ENCODE measurements at places on chromosomes 2 and 18.

DNA sequence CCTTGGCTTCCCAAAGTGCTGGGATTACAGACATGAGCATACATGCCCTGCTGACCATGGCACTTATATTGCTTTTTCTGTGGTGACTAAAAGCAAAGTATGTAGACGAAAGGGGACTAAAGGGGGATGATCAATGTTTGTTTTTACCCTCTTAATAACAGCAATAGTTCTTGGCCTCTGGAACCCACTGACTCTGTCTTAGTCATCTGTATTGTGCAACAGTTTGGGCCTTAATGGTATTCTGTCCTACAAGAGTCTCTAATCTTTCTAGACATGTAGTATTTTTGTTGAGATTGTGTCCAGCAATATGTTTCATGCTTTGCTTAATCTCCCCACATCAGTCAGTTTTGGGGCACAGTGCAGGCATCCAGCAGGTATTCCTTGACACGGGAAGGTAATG is 359.9 kb upstream of the FANCL start:
- no peak for DNase-seq

DNA sequence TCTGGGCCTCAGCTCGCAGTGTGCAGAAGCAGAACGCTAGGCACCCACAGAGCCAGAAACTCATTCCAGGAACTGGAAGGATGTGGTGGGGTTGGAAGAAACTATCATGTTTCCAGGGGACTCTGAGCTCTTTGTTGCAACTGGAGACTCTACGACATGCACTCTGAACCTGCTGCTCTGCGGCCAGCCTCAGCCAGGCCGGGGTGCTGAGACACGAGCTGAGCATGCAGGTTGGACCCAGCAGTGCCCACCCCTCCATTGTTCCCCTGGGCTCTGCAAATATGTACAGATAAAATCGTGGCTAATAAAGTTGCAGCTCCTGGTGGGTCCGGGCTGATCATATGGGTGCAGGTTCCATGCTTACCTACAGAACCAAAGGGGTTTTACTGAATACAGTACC is 37.6 kb upstream of the ARL4C start:
- no peak for DNase-seq

DNA sequence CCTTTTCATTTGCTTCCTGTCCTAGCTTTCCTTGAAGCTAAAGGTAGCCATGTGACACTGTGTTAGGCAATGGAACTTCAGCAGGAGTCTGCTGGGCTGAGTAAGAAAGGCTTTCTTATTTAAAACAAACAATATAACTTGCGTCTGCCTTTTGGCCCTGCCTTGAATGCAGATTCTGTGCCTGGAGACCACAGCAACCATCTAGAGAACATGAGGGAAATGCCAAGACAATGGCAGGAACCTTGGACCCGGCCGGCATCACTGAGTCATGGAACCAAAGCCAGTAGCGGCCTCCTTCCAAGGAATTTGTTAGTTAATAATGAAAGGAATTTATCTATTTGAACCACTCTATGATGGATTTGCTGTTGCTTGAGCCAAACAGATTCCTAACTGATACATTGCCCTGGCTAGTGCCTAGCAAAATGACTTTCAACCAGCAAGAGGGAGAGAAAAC is 207.5 kb upstream of the EPHA4 start:
- DNase-seq = no peak

DNA sequence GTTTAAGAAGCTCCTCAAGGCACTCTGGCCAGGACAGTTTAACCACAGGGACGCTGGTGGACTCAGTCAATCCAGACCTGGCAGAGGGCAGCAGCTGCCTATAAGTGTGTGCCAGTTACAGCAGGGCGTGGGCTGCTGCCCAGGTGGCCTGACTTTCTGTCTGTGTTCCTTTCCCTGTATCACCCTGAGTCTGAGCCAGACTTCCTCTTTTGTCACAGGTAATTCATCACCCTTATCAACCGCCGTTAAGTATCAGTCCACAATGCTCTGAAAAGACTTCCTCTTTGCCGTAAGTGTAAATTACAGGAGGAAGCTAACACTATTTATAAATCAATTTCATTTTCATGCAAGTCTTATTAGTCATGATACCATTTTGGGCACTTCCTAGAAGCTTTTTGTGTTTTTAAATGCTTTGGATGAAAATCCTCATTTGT is 7.0 kb downstream of the LPIN1 start:
- no peak for DNase-seq

DNA sequence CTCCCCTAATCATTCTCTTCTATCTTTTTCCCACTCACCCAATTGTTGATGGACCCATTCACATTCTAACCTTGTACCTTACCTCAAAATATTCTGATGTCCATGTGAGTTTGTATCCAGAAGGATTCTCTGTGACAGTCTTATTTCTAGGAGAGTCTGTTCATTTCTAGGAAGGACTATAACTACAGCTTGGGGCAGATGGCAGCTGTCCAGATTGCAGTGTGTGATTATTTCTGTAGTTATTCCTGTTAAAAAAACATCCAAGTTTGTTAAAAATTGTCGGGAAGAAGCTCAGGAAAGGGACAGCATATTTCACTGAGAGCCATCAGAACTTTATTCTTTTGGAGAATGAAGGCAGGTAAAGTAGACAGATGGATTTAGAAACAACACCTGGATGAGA is 142.6 kb downstream of the RAPGEF4 start:
- no peak for DNase-seq

- DNase-seq = no peak
These were observed 117.1 kb upstream of the SP5 start for GRCh38 chr2:170598067-170598395.

- no peak for DNase-seq
These were observed 3.7 kb upstream of the TMEM214 start for GRCh38 chr2:27029051-27029450.

DNA sequence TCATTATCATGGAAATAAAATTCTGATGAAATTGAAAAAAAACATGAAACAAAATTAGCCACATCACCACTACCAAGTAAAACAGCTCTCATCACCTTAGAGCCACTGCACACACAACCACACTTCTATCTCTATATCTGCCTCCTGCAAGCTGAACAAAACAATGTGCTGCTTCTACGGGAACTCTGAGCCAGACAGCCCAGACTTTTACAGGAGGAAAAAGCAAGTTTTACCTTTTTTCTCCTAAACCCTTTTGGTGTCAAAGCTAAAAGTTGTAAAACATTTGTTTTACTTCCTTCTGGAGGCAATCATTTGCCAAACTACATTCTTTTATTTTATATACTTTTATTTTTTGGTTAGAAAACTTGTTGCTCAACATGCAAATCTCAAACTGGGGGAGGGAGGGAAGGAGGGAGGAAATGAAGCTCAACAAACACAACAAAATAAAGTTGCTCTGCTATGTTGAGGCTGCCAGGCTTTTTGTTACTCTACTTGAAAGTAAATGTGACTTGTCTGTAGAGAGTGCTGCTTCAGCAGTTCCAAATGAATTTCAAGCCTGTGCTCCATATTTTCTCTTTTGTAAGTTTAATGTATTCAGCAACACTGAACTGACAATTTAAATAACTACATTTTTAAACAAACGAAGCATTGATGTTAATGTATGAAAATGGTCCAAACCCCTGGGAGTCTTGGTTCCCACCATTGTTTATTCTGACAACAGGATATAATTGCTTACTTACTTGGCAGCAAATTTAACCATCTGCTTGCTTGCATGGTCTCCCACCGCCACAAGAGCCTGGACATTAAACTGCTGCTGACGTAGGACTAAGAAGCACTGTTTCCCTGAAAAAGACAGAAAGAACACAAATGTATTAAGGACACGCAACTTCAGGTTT is 24.5 kb downstream of the DARS1 start:
- no peak for DNase-seq

GRCh38 chr2:71120195-71120594 is 9.8 kb downstream of the MCEE start:
- DNase-seq = no peak

- no peak for DNase-seq
These were observed 214.5 kb downstream of the TMEM182 start for GRCh38 chr2:102975996-102976975.

- DNase-seq = no peak
These were observed 72.1 kb upstream of the CCBE1 start for GRCh38 chr18:59769129-59769865.

DNA sequence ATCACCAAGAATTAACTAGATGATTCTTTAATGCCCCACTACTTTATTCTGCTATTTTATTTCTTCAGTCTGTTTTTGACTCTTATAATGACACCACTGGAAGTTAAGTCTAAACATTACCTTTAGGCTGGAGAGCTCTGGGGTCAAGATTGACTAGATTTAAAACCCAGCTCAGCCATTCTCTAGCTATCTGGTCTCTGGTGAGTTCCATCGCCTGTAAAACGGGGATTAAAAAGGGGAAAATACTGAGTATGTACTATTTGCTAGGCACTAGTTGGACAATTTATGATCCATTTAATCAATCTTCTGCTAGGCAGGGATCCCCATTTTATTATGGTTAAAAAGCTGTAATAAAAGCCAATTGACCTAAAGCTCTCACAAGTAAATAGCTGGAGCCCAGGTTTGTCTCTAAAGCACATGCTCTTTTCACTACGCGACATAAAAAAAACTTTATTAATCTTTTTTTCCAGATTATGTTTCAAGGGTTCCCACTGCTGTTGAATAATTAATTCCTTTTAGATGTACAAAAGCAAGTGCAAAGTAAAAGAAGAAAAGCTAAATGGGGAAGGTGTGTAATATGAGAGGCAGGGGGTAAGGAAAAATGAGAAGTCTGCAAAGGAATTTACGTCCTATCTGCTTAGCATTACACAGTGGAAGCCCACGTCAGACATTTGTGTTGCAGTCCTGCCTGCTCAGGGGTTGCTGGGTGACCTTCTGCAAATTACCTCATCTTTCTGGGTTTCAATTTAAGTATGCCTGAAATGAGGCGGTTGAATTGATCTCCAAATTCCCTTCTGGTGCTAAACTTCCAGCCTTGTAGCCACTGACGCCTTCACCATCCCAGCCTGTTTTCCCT is 918 bp upstream of the NABP1 start:
- no peak for DNase-seq

DNA sequence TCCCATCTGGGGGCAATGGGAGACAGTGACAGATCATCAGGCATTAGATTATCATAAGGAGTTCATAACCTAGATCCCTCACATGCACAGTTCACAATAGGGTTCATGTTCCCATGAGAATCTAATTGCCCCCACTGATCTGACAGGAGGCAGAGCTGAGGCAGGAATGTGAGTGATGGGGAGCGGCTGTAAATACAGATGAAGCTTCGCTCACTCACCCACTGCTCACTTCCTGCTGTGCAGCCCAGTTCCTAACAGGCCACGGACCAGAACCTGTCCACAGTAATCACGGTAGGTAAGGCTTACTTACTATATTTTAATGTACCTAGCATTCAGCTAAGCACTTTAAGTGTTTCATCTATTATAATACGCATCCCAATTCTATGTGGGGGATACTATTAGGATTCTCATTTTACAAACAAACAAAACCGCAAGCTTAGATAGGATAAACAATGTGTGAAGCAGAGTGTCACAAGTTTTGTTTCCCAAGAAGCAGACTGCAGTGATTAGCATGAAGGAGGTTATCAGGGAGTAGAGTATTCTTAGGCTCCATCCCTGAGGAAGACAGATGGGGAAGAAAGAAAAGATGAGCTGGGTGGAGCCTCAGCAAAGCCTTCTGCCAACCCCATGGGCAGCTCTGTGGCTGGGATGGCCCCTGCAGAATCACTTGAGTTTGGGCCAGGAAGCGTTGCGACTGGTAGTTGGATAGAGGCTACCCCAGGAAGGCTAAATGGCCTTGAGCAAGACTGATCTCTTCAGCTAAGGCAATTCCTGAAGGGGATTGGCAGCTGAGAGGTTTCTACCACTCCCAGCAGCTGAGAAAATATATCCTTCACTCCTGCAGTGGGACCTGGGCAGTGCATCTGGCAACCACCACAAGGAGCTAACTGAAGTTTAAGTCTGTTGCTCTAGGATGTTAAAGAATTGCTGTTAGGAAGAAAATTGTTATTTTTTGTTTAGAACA is 133.1 kb downstream of the MREG start:
- no peak for DNase-seq

DNA sequence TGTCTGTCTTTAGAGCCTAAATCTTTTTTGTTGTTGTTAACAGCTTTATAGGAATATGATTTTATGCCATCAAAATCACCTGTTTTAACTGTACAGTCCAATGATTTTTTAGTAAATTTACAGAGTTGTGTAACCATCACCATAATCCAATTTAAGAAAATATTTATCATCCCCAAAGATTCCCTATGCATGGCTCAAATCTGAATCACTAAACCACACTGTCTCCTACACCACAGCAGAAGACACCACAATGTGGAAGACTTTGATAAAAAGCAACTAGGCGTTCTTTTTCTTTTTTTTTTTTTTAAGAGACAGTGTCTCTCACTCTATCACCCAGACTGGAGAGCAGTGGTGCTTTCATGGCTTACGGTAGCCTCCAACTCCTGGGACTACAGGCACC is 99.6 kb downstream of the TXNL1 start:
- no peak for DNase-seq

DNA sequence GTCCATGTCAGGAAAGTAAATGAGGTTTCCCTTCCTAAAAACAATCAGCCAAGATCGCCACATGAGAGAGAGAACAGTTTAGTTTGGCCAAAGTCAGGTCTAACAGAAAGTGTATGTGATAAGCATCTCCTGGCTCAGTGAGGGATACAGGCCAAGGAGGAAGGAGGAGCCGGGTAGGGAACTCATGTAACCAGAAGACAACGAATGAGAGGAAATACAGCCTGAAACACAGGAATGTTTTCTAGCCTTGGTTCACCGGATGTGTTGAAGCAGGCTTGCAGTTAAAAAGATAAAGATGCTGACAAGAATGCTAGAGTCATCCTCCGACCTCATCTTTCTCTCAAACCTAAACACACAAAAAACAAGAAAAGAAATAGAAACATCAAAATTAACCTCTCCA is 283.9 kb upstream of the SIX2 start:
- DNase-seq = no peak

GRCh38 chr2:118699447-118700175 is 147.8 kb downstream of the EN1 start:
- DNase-seq = no peak

DNA sequence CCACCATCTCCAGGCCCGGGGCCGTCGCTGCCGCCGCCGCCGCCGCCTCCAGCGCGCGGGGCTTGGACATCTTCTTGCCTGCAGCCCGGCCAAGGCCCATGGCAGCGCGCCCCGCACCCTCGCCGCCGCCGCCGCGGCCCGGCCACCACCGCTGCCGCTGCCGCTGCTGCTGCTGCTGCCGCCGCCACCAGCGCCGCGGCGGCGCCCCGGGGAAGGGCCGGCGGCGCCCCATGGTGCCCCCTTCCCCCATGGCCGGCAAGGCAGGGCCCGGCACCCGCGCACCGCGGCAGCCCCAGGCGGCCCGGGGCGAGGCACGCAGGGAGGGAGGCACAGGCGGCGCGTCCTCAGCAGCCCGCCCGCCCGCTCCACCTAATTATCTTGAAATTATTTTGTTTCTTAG is 3057.4 kb downstream of the RPIA start:
- no peak for DNase-seq
